Esophagus mucosa (tissue), 1 donor: ENCODE measurements at places on chromosomes 5 and 9. TPM values are rescaled to one million over a fixed set of nuclear protein-coding genes. Genes with fewer than 3 reads are reported as not detected.

DNA sequence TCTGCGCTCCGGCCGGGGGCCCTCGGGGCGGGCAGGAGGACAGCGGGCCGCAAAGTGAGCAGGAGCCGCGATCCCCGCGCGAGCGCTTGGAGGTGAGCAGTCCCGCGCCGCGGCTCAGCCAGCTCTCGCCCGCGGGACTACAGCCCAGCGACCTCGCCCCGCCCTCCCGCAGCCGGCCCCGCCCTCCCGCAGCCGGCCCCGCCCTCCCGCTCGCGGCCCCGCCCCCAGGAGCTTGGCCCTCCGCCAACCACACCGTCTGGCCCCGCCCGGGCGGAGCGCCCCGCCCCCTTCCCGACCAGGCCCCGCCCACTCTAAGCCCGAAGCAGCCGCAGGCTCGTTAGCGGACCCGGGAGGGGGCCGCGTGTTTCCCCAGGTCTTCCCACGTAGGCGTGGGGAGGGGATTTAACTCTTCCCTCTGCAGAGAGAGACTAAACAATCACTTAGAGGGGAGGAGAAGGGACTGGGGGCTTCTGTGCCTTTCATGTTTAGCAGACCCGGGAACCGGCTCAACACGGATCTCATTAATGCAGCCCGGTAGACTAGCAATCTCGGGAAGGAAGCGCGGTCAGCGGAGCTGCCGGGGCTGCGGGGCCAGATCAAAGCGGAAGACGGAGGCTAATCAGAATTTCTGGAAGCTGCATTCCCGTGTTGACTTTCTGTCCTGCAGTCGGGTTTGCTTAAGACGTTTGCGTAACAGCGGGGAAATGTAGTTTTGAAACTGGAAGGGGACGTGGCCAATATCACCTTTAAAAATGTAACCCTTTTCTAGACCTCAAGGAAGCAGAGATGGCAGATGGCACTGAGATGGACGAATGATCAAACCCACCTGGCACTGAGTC is at the start of gene MYO10:
MYO10 (minus strand) TSS at position 139 of the 839 bp plus-strand sequence. CDS start 480 bp downstream, outside the sequence.
- peak; percentile 91 for ATAC-seq

The CDH6 gene
- 0.60 TPM for total RNA-seq

The CXCL14 gene
- total RNA-seq: 179 TPM

DNA sequence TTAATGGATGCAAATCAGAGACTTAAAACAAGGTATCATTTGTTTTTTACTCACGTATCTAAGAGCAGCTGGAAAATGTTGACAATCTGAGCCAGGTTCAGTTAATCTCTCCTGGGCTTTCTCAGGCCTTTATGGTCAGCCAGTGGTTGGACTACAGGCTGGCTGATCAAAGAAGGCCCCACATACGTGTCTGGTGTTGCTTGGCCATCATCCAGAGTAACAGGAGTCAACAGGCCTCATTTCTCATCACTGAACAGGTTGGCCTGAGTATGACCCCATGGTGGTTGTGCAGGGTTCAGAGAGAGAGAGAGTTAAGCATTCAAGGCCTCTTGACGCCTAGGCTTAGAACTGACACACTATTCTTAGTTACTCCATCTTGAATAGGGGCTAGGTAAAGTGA is 97.0 kb upstream of the VLDLR start:
- ATAC-seq: peak; percentile 43

DNA sequence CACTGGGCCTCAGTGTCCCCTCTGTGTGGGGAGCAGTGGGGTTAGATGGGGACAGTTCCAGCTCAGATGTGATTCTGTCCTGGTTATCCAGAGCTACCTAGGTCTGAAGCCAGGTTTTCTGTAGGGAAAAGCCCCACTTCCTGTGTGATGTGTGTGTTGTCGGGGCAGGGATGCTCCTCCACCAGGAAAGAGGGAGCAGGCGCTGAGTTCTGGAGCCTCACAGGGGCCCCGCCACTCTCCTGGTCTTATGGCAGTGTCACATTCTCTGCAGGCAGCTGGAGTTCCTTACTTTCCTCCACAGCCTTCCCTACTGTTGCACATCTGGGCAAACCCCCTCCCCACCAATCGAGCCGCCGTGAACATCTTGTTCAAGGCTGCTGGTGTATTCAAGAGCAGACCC is 39.1 kb upstream of the GRHPR start:
- no peak for ATAC-seq
